Stimulated activated CD4-positive, alpha-beta T cell treated with anti-CD3 and anti-CD28 coated beads, Interleukin-12 subunit alpha, Interleukin-12 subunit beta, amount 100 ng/mL, for 24 hours (primary cell): ENCODE measurements at places on chromosomes 6 and 20.

GRCh38 chr6:120938876-120939472, 395.3 kb downstream of the TBC1D32 start:
- no peak for DNase-seq

GRCh38 chr20:53735536-53736050, 142.0 kb upstream of the ZNF217 start:
- no peak for DNase-seq

DNA sequence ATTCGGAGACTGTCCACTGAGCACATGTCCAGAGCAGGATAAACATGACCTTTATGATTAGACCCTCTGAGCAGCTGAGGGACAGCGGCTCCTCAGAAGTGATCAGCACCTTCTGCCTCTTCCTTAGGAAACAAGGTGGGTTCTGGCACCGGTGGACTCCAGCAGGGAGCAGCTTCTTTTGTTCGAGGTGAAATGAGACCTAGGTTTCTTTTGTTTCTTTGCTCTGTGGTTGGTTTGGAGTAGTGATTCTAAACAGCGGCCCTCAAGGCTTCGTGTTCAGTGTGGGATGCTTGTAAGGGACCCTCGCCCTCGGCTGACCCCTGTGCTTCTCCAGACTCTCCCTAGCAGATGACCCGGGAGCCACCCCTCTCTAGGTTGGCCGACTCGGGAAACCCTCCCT, 14.6 kb upstream of the FRMD1 start:
- no peak for DNase-seq

- no peak for DNase-seq
Measured at GRCh38 chr6:116511424-116512110, at the start of gene CALHM5. TSS of gene CALHM5 (plus strand) at chr6:116511639. CDS start at chr6:116511697, 58 bp downstream.

DNA sequence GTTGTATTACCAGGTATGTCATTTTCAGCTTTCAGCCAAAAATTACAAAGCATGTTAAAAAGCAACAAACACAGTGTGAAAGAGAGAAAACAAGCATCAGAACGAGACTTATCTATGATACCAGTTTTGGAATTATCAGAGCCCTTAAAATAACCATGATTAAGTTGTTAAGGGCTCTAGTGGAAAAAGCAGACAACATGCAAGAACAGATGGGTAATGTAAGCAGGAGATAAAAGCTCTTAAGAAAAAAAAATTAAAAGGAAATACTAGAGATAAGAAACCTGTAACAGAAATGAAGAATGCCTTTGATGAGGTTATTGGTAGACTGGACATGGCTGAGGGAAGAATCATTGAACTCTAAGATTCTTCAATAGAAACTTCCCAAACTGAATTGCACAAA, 127.5 kb upstream of the SCGN start:
- no peak for DNase-seq

GRCh38 chr6:72974276-72974675, 251.0 kb downstream of the KHDC1L start:
- no peak for DNase-seq

GRCh38 chr20:53855733-53856132, 214.7 kb downstream of the BCAS1 start:
- no peak for DNase-seq

GRCh38 chr6:160742090-160742489, 40.0 kb downstream of the PLG start:
- DNase-seq: no peak

DNA sequence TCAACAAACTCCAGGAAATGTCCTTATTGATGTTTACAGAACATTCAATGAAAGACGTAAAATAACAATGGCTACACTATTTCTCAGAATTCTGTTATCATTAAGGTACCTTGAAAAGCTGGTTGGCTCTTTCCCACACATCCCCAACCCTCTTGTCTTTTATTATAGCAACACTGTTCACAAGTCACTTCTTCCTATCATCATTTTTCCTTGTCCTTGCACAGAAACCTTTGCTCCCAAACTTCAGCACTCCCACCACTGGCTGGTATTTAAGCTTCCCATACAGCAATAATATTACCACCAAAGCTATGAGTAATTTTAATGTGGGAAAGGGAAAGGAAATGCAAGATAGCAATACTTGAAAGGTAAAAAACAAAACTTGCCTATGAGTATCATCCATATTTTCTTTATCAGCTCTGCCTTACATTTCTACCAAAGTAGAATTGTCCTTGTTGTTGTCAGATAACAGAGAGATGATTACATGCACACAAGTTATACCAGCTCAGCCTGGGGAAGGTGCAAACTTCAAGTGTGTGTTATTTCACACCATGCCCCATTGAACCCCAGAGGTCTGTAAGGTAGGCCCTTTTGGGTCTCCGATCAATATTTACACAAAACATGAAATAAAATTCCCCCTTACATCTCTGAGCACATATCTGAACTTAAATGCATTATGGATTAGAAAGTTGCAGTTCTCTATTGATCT, 32.2 kb downstream of the ARHGAP18 start:
- no peak for DNase-seq

- no peak for DNase-seq
Measured at GRCh38 chr6:24126586-24127192, 674 bp downstream of the NRSN1 start.
